Midbrain (tissue), 1 donor: ENCODE measurements at places on chromosomes 13 and 19.

DNA sequence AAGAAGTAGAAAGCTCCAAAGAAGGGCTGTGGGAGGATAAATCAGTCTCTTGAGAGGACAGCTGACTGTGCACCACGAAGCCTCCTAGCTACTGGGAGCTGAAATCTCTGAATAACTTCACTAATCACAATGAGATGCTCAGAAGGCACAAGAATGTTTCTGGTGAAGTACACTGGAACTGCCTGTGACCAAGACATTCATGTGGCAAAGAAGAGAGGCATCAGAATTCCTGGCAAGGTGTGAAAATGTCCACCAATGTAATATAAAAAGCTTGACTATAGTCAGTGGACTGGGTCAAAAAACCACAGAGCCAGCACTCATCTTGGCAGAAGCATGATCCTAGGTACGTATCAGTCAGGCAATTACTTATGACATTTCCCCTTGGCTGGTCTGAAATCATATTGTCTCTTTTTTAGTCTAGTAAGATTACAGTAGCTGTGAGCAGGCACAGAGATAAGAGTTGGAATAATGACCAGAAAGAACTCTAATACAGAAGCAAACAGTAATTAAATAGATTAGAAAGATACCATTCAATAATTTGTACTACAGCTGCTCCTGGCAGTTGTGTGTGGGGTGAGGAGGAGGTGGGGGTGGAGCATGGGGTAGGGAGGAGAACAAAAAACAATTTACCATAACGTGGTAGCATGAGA, 434.7 kb downstream of the DIAPH3 start:
- no peak for DNase-seq

- no peak for DNase-seq
Measured at GRCh38 chr13:104553896-104554295, 1487.7 kb upstream of the SLC10A2 start.

- no peak for DNase-seq
Measured at GRCh38 chr13:107079423-107080049, 511.6 kb upstream of the ARGLU1 start.

- no peak for DNase-seq
Measured at GRCh38 chr13:49046519-49046918, 70.8 kb downstream of the FNDC3A start.

DNA sequence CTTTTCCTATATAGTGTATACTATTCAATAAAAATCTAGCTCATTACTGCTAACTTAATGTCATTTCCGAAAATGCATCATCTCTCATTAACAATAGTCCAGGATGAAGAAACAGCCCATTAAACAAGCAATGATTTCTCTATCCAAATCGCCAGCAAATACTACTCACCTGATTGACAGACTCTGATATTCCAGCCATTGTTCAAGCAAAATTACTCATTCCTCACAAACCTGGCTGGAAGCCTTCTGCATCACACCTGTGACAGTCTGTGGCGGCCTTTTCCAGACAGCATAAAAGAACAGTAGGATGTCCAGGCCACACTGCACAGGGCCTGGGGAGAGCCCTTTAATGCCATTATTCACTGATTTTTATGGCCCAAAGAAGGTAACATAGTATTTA, 115.9 kb downstream of the ABCC4 start:
- DNase-seq = no peak

- no peak for DNase-seq
Measured at GRCh38 chr13:107239213-107239612, 671.3 kb upstream of the ARGLU1 start.

DNA sequence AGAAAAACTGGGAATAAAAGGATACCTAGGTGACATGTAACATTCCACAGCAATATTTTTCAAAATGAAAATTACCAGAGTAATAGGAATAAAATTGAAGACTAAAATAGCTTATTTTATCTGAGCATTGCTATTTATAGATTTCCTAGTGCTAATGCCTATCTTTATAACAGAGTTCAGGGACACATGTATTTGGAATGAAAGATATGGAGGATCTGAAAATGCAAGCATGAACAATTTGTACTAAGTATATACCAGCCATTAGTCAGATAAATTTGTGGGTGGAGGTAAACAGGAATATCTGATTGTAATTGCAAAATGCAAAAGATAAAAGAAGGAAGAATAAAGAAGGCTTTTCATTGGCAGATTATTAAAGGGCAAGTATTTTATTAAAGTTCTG, 345.9 kb downstream of the GPC5 start:
- no peak for DNase-seq

DNA sequence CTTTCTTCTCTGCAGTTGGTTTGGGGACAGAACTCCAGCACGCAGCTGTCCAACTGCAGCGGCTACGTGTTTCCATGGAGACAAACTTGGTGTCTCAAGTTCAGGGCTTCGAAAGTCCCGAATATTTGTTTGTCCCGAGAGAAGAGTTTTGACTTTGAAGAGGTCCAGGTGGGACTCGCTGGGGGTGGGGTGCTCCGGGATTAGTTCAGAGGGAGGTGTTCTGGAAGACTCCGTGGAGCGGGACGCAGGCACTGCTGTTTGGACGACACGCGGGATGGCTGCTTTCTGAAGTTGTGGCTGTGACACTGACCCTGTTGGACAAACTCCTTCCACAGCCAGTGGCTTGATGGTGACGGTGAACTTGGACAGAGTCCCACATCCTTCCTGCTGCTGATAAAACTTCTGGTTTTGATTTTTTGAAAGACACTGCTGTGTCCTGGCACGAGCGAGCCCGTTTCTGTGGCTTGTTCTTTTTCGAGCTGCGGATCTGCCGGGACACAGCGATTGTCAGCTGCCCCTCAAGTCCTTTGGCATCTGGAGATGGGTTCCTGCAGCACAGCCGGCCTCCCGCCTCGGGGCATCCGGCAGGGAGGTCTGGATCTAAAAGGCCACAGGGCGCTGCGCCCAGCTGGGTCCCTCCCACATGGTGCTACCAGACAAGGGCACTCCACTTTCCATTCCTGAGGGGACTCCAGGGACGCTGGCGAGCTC, 15.9 kb upstream of the RANBP3 start:
- DNase-seq = no peak

DNA sequence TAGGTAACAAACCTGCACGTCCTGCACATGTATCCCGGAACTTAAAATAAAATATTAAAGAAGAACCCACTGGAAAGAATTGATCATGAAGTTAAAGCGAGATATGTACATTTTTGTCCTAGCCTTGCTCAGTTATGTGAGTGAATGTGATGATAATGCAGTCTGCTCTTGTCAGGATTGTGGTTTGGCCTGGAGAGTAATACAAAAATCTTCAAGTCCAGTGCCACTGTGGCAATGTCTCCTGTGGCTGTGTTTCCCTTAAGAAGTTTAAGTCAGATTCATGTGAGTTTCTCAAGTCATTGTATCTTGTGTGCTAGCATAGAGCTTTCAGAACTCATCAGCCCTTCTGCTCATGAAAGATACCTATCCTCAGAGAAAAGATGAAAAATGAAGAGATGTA, 18.0 kb upstream of the ITGBL1 start:
- no peak for DNase-seq

DNA sequence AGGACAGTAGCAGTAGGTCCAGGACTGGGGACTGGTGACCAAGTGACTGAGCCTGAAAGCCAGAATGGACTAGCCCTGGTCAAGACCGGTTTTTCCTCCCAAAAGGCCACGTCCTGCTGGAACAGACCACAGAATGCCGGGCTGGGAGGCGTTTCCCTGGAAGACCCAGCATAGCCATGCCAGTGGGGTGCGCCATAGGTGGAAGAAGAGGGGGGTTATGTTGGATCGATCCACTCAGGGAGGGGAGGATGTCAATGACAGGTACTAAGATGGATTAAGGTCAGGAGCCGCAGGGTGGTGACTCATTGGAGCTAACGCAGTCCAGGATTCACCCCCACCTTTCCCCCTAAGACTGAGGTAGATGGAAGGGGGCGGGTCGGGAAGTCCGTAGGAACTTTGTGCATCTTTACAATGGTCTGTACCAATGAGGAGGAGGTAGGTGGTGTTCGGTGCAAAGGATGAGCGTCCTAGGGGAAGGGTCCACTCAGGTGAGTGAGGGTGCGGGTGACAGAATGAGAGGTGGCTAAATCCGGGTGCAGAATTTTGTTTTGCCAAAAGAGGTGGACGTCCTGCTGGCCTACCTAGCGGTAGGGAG, 21.0 kb downstream of the VASP start:
- no peak for DNase-seq

- no peak for DNase-seq
Measured at GRCh38 chr13:113924184-113924901, 49.5 kb downstream of the C13orf46 start.

- no peak for DNase-seq
Measured at GRCh38 chr13:22375151-22375550, 704.3 kb downstream of the FGF9 start.

DNA sequence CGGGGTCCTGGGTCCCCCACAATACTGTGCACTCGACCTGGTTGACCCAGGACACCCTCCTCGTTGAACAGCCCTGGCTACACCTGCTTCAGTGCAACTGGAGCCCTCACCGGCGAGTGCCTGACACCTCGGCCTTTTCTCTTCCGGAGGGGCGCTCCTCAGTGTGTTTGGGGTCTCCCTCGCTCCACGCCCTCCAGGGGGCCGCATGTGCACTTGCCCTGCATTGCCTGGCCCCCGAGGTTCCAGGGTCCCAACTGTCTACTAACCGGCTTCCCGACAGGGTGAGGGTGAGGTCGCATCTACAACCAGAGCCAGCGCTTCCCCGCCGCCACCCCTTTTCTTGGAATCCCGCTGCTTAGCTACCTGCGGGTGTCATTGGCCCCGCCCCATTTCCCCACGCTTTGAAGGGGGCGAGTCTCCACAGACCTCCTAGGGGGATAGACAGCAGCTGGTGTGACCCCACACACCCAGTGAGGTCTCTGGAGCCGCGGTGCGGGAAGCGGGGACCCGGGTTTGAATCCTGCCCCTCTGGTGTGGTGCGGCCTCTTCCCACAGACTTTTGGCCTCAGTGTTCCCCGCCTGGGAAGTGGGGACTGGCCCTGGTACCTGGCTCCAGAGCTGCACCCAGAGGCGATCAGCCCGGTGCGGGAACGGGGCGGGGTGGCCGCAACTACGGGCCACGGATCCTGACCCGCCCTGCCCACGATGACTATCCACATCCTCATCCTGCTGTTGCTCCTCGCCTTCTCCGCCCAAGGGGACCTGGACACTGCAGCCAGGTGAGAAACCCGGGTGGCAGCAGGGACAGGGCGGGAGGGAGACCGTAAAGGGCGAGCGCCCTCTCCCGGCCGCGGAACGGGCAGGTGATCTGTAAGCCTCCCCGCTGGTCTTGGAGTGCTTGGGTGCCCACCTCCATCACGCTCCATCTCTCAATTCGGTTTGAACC, at the start of gene ADM5:
ADM5 (plus strand) TSS at position 462 of the 946 bp plus-strand sequence; CDS start at position 706, 244 bp downstream.
- DNase-seq = no peak

DNA sequence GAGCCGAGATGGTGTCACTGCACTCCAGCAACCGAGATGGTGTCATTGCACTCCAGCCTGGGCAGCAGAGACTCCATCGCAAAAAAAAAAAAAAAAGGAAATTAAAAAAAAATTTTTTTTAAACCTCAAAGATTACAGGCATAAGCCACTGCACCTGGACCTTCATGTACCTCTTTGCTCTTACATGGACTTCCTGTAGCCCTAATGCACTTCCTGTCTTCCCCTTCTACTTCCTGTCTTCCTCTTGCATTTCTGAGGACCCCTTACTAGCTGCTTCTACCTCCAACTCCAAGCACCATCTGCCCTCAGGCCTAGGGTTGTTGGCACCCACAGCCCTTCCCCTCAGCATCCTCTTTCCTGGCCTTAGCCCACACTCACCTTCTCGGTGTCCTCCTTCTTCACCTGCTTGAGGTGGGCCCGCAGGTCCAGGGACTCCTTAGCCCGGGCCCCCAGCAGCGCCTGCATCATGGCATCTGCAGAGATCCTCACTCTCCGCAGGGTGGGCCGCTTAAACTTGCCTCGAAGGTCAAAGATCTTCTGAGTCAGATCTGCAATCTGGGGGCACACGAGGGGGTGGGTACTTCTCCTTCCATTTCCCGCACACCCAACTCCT, 3.8 kb downstream of the TNNI3 start:
- DNase-seq = no peak

GRCh38 chr13:114275304-114275703, 6.1 kb upstream of the UPF3A start:
- peak; percentile 8 for DNase-seq

GRCh38 chr19:41792513-41793413, 3.6 kb upstream of the CEACAM3 start:
- DNase-seq = peak; percentile 3

- DNase-seq = no peak
Measured at GRCh38 chr19:55080968-55081769, 5.5 kb downstream of the EPS8L1 start.

DNA sequence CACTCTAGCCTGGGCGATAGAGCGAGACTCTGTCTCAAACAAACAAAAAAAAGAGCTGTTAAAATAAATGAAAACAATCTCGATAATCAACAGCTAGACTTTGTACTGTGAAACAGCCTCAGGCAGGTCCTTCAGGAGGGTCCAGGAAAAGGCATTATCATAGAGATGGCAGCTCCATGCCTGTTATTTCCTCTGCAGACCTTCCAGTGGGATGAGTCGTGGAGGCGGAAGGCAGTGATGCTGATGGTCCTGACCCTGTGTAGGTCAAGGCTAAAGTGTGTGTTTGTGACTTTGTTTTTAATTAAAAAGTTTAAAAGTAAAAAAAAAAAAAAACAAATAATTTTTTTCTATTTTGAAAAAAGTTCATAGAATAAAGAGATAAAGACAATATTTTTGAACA, 117.4 kb downstream of the TNFRSF19 start:
- DNase-seq = no peak

DNA sequence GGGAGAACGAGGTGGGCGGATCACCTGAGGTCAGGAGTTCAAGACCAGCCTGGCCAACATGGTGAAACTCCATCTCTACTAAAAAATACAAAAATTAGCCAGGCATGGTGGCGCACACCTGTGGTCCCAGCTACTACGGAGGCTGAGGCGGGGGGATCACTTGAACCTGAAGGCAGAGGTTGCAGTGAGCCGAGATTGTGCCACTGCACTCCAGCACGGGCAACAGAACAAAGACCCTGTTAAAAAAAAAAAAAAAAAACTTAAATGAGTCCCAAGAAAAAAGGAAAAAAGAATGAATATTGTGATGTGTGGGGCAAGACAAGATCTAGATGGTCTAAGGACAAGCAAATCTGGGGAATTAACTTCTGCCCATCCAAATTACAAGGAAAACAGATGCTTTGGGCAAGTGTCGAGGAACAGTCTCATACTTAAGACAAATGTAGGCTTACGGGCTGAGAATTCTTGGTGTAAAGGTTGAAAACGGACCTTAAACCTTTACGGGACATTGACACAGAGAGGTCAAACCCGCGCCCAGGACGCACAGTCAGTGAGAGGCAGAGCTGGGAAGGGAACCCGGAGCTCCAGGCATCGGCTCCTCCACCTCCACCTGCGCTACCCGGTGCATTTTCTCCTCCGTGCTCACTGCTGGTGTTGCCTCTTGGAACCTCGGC, 656 bp upstream of the ZNF324 start:
- no peak for DNase-seq

DNA sequence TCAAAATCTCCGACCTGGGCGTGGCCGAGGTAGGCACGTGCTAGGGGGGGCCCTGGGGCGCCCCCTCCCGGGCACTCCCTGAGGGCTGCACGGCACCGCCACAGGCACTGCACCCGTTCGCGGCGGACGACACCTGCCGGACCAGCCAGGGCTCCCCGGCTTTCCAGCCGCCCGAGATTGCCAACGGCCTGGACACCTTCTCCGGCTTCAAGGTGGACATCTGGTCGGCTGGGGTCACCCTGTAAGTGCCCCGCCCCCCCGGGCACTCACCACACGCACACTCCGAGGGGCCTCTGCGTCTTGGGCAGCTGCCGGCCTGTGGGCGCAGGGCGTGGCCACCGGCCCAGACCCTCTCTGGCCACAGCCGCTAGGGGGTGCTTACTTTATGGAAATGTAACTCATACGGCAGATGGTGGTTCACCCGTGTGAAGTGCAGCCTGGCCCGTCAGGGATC, 14.9 kb downstream of the STK11 start:
- no peak for DNase-seq

GRCh38 chr13:97436845-97437244, 2.9 kb downstream of the RAP2A start:
- no peak for DNase-seq
